Smooth muscle cell of bladder (primary cell): ENCODE measurements at places on chromosomes 1 and 21. TPM values are rescaled to one million over a fixed set of nuclear protein-coding genes. Genes with fewer than 3 reads are reported as not detected.

CELA2B gene
- total RNA-seq: 0.18 and 0.28 TPM in 2 replicates

HPCAL4 gene
- not detected in 2 replicates for total RNA-seq

AMY1B gene
- total RNA-seq: not detected in 2 replicates

RGS13 gene
- total RNA-seq: 0.14 and 0.28 TPM in 2 replicates
